Esophagus muscularis mucosa (tissue), 4 donors: ENCODE measurements at places on chromosomes 12 and 14. TPM values are rescaled to one million over a fixed set of nuclear protein-coding genes. Genes with fewer than 3 reads are reported as not detected.

- no peak for DNase-seq
- no peaks in the 10 kb centered on the region for H3K4me1 ChIP-seq
- H3K27ac ChIP-seq, result no peak overlapping the region
- H3K27me3 ChIP-seq, result no peaks in the 10 kb centered on the region
- no peaks in the 10 kb centered on the region for H3K36me3 ChIP-seq
These were observed 196.5 kb downstream of the NUAK1 start for GRCh38 chr12:105942281-105942680.

- no peaks in the 10 kb centered on the region for H3K27me3 ChIP-seq
- no peaks in the 10 kb centered on the region for H3K36me3 ChIP-seq
- DNase-seq, result no peak
These were observed 5.7 kb upstream of the IGFBP6 start for GRCh38 chr12:53091756-53092155.

DNA sequence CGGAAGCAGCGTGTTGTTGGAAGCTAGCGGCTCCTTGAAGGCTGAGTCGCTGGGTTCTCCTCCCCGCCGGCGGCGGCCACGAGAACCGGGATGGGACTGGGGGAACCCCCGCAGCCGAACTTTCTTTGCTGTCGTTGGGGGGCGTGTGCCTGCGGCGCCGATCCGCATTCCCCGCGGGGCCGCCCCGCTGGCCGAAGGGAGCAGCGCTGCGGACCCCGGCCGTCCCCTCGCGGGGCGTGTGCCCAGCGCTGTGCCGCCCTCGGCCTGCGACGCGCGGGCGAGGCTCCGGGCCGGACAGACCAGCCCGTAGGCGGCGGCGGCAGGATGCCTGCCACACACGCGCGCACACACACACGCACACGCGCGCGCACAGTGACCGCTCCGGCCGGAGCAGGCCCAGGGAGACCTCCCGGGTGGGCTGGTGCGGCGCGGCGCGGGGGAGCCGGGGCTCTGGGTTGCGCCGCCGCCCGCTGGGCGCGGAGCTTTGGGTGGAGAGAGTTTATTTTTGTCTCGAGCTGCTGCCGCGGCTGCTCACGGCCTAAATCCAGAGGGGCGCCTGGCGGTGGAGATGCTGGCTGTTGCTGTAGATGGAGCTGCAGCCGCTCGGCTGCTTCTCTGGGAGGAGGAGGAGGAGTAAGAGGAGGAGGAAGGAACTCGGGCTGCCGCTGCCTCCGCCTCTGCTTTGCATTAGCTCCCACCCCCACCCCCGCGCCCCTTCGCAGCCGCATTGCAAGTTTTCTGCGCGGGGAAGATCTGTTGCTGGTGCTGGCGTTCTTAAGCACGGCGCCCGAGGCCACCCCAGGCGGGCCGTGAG is at the start of gene SAMD4A:
SAMD4A (plus strand) TSS at position 719 of the 814 bp plus-strand sequence. CDS start 789 bp downstream, outside the sequence.
- H3K36me3 ChIP-seq, result no peaks in the 10 kb centered on the region
- peak within 1 kb of the TSS; percentile 73 for H3K4me3 ChIP-seq
- H3K27me3 ChIP-seq, result no peaks in the 10 kb centered on the region
- peaks cover 37% of the 10 kb centered on the region for H3K4me1 ChIP-seq
- peak; percentile 95 for DNase-seq

DNA sequence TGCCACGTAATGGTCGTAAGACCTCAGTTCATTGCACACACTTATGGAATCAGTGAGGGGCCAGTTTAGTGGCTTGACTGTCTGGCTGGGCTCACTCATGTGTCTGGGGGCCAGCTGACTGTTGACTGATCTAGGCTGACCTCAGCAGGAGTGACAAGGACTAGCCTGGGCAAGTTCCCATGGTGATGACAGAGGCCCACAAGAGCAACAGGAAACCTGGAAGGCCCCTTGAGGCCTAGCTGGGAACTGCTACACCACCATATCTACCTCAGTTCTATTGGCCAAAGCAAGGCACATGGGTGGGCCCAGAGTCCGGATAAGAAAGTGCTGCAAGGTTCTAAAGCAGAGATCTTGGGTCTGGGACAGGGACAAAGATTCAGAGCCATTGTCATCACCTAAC is 21.3 kb upstream of the RFLNA start:
- H3K4me1 ChIP-seq, result no peaks in the 10 kb centered on the region
- no peaks in the 10 kb centered on the region for H3K27me3 ChIP-seq
- no peak overlapping the region for H3K4me3 ChIP-seq
- DNase-seq, result no peak
- H3K36me3 ChIP-seq, result no peaks in the 10 kb centered on the region

Gene SLC38A4
- not detected for total RNA-seq

- no peaks in the 10 kb centered on the region for H3K27me3 ChIP-seq
- DNase-seq, result peak; percentile 78
- H3K27ac ChIP-seq, result no peak overlapping the region
- H3K4me3 ChIP-seq, result no peak overlapping the region
These were observed 163.7 kb upstream of the PWP1 start for GRCh38 chr12:107521826-107522355.

Gene CPM
- total RNA-seq, result 30.8 TPM

Gene SLC22A17
- 28.4 TPM for total RNA-seq

GRCh38 chr12:13595536-13596443 is 385.6 kb downstream of the GRIN2B start:
- no peak overlapping the region for H3K4me3 ChIP-seq
- no peaks in the 10 kb centered on the region for H3K36me3 ChIP-seq
- H3K4me1 ChIP-seq, result no peaks in the 10 kb centered on the region
- H3K27me3 ChIP-seq, result no peaks in the 10 kb centered on the region
- no peak overlapping the region for H3K27ac ChIP-seq

Gene MSI1
- total RNA-seq, result 0.11 TPM

Gene GNB3
- 1.7 TPM for total RNA-seq
